Activated CD4-positive, alpha-beta T cell treated with anti-CD3 and anti-CD28 coated beads for 48 hours (primary cell): ENCODE measurements at places on chromosomes 5 and 9.

- DNase-seq = no peak
Observed at GRCh38 chr5:96247708-96248107, 185.3 kb downstream of the PCSK1 start.

DNA sequence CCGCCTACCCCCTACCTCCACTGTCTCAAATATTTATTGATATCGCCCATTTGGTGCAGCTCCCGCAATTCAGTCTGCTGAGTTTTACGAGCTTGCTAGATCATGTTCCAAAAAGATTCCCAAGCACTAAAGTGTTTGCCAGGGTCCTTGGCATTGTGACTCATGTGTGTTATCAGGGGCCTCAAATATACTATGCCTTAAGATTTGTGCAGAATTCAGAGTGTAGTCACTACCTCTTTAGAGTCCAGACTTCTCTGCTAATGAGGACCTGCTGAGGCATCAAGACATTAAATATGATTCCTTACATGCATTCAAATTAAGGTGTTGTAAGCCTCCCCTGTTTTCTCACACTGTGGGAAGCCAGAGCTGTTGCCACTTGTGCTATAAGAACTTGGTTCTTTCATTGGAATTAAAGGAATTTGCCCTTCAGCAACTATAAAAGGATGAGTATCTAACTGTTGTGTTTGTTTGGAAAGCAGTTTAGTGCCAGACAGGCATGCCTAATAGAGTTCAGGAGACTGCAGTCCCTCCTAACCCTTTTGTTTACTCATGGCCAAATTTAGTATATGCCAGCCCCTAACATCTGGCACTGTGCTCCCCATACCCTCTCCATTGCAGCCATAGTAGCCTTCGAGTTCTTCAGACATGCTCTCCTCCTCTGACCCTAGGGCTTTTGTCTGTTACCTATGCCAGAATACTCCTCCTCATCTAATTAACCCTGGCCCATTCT is 316.4 kb downstream of the NR3C1 start:
- DNase-seq = no peak

DNA sequence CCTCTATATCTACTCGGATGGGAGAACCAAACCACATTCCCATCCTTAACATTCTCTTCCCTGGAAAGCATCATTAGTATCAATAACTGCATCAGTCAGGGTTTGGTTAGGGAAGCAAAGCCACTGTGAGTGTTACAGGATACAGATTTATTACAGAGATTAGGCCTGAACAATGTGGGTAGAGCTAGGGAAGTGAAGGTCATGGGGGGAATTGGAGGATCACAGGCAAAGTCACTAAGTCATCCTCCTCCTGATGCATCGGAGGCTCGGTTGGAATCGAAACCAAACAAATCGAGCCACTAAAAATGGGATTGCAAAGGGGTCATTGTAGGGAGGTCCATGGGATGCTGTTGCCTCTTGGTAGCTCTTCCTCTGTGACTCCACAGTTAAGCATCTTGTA is 61.8 kb upstream of the ZBTB43 start:
- no peak for DNase-seq

DNA sequence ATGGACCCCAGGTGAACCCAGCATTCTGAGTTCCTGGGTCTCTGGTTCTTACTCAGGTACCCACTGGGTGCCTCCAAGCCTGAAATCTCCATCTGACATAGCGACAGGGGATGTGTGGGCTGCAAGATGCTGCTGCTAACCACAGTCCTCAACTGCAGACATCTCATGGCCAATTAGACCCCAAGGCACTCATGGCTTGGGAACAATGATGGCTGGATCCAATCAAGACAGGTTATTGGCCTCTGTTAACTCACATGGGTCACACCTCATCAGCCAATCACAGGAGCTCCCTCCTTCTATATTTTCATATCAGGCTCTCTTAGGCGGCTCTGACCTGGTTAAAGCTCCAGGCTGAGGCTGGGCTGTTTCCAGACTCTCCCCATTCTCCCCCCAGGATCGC is 57.0 kb downstream of the CXXC5 start:
- DNase-seq = no peak

- DNase-seq = no peak
Observed at GRCh38 chr5:34035756-34036155, 7.3 kb downstream of the C1QTNF3 start.

GRCh38 chr9:78453450-78453849 is 156.5 kb downstream of the PSAT1 start:
- no peak for DNase-seq

DNA sequence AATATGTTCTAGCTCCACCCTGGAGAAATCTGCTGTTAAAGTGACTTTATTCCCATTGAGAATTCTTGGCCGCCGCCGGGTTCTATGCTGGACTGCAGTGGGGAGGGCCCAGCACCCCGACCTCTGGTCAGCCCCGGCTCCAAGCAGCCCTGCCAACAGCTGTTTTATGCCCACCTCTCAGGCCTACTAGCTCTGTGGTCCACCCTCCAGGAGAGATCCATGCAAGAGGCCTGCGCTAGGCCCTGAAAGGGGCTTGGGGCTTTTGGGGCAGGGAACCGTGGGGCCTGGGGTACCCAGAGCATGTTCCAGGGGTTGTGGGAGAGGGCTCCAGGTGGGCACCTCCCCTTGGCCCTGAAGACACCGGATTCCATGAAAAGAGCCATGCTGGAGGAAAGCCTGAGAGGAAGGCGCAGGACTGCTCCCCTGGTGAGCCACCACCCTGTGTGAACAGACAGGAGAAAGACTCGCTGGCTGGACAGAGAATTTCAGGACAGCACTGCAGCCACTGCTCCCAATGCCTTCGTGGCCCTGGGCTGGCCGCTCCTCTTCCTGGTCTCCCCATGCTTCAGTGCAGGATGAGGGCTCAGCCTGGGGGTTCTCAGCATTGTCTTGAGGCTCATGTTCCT is 44.6 kb upstream of the RUFY1 start:
- DNase-seq = no peak

GRCh38 chr5:38806775-38807258 is 39.0 kb upstream of the OSMR start:
- DNase-seq = peak; percentile 50

DNA sequence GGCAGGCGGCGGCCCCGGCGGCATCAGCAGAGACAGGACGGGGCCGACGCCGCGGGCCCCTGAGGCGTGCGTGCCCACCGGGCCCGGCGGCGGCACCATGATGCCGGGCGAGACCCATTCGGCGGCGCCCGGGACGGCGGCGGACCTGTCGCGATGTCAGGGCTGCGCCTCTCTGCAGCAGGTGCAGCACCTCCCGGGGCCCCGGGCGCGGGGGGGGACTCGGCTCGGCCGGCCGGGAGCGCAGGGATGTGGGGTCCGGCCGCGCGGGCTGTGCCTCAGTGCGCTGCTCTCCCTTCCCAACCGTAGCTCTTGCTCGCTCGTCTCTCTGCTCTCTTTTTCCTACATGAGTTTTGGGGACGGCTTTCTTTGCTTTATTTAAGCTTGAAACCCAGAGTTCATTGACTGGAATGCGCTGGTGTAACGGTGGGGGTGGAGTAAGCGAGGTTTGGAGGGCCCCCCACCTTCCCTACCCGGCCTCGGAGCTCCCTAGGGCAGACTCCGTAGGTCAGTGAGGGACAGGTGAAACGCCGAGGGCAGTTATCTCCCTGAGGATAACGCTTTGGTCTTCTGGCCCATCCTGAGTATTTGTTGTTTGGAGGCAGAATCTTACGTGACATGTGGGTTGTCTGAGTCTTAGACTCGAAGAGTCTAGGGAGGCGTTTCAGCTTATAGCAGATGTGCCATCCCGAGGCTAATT is 490 bp downstream of the ICE1 start:
- DNase-seq = no peak

- no peak for DNase-seq
Observed at GRCh38 chr9:14863402-14863801, 46.8 kb downstream of the FREM1 start.

GRCh38 chr5:76958991-76959767 is 6.3 kb downstream of the CRHBP start:
- DNase-seq = no peak

DNA sequence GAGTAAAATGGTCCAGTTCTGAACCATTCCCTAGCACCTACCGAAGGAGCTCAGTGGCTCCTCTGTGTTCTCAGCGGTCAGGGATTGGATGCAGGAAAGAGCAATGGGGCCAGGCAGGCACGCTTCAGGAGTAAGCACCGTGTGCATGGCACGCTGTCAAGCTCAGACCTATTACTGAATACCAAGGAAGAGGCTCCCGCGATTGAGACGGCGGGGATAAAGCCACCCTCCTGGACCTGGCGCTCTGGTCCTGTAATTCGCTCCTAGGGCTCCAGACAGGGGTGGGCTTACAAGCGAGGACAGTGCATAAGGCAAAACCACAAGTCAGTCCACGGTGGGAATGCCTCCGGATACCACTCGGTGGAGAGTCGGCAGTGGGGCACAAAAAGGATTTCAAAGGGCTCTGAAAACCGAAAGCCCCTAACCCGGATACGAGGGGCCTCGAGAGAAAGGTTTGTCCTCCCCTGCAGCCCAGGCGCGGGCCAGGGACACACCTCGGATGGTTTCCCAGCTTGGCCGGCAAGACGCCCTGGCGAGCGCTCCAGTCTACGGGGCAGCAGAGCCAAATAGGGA is 988 bp downstream of the OXCT1 start:
- no peak for DNase-seq

DNA sequence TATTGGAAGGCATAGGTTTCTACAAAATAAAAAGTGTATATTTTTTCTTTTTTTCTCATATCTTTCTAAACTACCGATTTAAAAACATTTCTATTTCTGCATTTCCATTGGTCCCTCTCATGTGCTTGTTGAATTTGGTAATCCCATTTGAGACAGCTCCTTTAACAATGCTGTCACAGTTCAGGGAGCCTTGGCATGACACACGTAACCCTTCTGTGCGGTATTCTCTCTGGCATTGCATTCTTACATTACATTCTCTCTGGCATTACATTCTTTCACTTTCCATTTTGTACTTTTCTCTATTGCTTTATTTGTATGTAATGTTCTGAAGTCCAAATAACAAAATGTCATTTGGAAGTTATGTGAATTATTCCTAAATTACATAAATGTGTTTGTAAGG is 150.7 kb upstream of the RASGRF2 start:
- DNase-seq = no peak

DNA sequence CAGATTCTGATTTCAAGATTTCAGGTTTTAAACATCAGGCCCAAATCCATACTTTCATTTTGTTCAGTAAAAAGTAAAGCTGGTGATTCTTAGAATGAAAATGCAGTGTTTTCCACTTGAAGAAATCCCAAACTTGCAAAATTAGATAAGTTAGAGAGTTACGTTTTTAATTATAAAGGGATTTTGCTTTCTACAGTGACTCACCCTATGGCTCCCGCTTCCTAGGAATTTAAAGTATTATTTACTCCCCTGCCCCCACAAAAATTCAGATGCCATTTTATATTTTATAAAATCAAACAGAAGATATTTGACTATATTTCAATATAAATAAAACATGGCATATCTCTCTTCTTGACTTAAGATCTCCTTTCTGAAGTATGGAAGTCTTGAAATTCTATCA is 402.9 kb downstream of the ZSWIM6 start:
- no peak for DNase-seq

GRCh38 chr5:73355108-73355507 is 93.5 kb downstream of the FOXD1 start:
- DNase-seq = no peak

GRCh38 chr5:31941151-31941755 is 232.9 kb downstream of the GOLPH3 start:
- no peak for DNase-seq

- DNase-seq = no peak
Observed at GRCh38 chr9:113398796-113399195, 2.3 kb downstream of the ALAD start.

GRCh38 chr5:174358276-174358675 is 312.8 kb downstream of the NSG2 start:
- DNase-seq = no peak

GRCh38 chr9:29060041-29060440 is 1486.8 kb upstream of the C9orf72 start:
- no peak for DNase-seq

DNA sequence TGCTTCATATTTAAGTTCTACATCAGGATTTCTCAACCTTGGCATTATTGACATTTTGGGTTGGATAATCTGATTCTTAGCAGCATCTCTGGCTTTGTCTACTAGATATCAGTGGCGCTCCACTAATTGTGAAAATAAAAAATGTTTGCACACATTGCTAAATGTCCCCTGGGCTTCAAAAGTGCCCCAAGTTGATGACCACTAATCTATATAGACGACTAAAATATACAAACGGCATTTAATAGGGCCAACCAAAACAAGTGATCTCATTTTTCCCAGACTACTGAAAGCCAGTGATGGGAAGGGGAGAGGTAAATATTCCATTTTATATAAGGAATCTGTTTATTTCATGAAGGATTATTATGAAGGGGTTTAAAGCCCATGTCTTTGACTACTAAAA is 118.6 kb downstream of the HOMER1 start:
- no peak for DNase-seq

GRCh38 chr5:108264533-108264932 is 117.4 kb downstream of the FBXL17 start:
- DNase-seq = no peak

DNA sequence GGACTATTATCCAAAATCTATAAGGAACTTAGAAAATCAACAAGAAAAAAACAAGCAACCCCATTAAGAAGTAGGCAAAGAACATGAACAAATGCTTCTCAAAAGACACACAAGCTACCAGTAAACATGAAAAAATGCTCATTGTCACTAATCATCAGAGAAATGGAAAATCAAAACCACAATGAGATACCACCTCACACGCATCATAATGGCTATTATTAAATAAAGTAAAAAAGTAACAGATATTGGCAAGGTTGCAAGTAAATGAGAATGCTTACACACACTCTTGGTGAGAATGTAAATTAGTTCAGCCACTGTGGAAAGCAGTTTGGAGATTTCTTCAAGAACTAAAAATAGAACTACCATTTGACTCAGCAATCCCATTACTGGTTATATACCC is 167.0 kb upstream of the DMRTA1 start:
- DNase-seq = no peak

DNA sequence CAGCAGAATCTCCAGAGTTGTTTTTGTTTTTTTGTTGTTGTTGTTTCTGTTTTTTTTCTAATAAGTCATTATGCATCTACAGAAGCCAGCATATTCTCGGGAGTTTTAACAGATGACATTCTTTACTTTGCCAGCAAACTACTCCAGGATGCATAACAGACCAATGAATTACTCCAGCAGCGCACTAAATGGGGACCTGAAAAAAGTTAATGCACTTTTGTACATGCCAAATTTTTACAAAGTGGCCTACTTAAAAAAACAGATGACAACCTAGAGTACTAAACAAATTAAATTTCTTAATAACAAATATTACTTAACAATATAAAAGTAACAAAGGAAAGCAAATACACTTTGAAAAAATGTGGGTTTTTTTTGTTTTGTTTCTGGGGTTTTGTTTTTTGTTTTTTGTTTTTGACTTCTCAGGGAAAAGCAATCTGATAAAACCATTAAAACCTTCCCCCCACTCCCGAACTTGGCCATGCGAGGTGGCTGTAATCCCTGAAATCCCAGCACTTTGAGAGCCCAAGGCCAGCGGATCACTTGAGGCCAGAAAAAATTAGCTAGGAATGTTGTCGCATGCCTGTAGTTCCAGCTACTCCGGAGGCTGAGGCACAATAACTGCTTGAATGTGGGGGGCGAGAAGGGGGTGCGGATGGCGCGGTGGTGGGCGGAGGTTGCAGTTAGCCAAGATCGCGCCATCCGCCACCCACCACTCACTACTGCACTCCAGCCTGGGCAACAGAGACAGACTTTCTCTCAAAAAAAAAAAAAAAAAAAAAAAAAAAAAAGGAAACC is 352.4 kb downstream of the CETN3 start:
- DNase-seq = no peak
